ENCODE measurements at places on chromosomes 1 and 21.

DNA sequence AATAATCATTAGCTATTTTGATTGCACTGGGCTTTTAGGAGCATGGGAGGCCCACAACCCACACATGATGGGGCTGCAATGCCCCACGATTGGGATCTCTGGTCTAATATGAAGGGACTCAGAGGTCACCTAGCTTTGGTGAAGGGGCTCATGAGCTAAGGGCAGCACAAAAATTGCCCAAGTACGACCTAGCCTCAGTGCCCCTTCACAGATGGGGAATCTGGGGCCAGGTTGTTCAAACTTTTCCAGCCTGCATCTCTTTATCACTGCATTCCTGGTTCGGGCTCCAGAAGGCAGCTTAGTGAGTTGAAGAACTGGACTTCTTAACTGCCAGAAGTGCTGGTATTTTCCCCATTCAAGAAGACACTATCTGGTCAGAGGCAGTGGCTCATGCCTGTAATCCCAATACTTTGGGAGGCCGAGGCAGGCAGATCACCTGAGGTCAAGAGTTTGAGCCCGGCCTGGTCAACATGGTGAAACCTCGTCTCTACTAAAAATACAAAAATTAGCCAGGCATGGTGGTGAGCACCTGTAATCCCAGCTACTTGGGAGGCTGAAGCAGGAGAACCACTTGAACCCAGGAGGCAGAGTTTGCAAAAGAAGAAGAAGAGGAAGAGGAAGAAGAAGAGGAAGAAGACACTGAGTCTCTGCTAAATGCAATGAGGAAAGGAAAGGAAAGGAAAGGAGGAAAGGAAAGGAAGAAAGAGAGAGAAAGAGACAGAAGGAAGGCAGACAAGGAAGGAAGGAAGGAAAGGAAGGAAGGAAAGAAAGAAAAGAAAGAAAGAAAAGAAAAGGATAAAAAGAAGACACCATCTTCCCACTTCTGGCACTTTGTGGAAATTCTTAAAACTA lies 258.5 kb upstream of the IRF2BP2 start:
- no peak for DNase-seq

DNA sequence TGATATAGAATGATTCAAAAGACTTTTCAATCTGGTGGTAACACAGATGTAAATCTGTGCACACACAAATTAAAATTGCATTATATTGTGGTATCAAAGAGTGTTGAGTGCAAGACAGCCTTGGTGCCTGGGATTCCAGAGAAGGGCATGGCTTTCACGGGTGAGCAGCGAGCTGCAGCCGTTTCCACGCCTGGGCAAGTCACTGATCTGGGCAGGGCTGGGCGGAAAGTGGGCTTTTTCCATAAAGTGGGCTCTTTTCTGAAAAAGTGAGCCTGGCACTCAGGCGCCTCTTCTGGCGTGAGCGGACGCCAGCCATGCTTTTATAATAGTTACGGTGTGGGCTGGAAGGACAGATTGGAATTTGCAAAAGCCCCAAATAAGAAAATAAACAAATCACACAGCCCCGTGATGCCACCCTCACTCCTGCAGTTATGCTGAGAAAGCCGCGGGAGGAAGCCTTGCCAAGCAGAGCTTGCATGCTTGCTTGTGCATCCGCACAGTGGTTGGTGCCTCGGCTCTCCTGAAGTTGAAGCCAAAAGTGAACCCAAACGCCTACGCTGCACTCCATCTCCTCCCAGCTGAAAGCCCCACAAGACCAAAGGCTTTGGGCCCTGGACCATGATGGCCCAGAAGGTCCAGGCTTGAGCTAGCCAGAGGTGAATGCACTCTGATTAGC lies 7.1 kb upstream of the C1orf115 start:
- no peak for DNase-seq

DNA sequence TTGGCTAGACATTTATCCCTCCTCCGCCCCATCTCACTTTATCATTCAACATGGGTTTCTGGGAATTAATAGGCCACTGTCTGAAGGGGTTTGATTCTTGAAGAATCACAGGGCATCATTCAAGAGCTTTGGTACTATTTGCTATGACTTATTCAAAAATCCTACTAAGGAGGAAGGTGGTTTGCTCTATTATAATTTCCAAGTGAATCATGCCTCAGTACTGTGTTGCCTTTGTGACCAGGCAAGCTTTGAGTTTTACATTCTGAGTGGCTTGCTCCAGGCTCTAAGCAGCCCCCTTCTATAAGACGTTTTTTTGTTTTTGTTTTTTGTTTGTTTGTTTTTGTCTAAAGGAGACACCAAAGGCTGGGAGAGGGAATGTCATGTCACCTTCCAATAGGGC lies 2.6 kb downstream of the C1orf21 start:
- no peak for DNase-seq

- no peak for DNase-seq
These were observed 13.9 kb upstream of the COL6A2 start for GRCh38 chr21:46083791-46084561.

- DNase-seq, result no peak
These were observed 95.4 kb downstream of the RNF220 start for GRCh38 chr1:44500181-44501046.

- DNase-seq, result no peak
These were observed 176.9 kb upstream of the LMO4 start for GRCh38 chr1:87151500-87152421.

- DNase-seq, result no peak
These were observed at the start of gene CD164L2 for GRCh38 chr1:27383039-27383605. Gene CD164L2, minus strand, starts transcription at chr1:27383333. Its CDS starts 94 bp downstream, at chr1:27383239.

- no peak for DNase-seq
These were observed 79.7 kb downstream of the KIF26B start for GRCh38 chr1:245234217-245235081.

DNA sequence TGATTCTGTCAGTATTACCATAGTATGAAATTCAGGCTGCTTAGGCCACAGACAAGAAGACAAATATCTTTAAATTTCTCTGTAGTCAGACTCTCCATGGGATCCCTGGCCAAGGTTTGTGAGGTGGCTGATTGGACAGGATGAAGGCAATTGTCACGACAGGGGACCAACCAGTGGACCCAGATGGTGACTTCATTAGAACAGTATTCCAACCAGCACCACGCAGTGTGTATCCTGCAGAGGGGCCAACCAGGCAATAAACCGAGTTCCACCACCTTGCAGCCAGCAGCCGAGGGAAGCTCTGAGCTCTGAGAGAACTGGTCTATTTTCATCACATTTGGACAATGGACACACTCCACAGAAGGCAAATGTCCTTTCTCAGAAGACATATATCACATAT lies 16.1 kb downstream of the DSCAM start:
- no peak for DNase-seq

GRCh38 chr1:183027031-183027430 lies 3.8 kb downstream of the LAMC1 start:
- no peak for DNase-seq

DNA sequence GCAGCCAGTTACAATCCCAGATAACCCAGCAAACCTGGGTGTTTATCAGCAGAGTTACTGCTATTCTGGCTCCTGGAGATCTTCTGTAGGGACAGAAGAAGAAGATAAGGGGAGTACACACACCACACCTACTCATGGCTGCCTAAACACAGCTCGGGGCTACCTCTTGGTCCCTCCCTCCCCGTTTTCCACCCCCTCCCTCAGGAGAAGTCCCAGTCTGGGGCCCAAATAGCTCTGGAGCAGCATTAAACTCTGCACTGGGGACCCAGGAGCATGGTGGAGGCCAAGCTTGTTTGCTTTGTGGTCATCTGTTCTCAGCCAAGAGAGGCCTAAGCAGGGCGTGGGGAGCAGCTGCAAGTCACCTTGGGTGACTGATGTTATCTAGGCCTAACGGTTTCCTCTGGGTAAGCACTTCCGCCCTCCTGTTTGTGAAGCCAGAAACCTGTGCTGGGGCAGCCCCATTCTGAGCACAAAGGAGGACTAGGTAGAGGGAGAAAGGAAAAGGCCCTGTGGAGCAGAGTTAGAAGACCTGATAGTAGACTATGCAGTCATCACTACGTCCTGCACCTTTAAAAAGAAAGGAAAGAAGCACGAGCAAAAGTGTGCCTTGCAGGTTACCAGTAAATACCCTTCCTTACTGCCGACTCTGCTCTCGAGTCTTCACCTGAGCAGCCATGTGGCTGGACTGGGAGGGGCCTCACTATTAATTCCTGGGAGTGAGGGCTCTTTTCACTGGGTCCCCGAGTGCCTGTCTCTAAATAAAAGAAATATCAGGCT lies 2.0 kb upstream of the RCSD1 start:
- DNase-seq, result peak; percentile 52

DNA sequence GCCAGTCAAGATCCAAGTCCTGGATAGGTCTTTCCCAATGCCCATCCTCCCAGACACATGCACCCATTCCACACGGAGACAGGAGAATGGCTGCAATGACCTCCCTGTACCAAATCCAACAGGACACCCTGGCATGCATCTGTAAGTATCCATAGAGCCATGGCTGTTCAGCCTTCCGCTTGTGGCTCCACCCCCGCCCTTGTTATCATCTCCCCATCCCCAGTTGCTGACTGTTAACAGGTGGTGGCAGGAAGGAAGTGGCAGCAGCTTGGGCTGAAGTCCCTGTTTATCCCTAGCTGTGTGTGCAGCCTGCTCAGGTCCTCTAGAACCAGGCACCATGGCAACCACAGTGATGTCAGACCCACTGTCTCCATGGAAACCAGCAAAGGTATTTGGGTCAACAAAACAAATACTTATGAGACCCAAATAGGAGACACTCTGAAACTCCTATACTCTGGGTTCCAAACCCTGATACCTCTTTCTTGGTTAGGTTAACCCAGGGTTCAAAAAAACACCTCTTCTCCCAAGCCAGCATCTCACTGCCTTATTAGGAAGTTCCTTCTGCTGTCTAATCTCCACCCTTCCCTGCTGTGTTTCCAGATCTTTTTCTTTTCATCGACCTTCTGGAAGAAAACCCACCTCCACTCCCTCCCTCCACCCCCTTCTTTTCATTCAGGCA lies 721 bp downstream of the PBXIP1 start:
- peak; percentile 72 for DNase-seq

GRCh38 chr1:246066573-246066972 lies 440.5 kb downstream of the SMYD3 start:
- no peak for DNase-seq

DNA sequence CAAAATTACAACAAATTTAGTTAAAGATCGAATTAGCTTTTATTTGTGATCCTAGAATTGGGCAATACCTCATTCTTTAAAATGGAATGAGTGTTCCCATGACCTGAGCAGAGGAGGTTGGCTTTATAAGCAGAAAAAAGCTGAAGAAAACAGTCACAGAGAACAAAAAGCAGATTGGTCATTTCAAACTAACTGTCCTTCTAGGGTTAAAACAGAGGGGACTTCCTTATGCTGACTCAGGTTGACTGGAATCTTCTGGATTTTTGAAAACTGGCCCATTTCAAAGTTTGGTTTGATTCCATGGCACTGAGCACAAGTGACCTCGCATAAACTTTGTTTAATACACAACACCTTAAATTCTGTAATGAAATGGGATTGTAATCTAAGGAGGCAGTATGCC lies 17.6 kb downstream of the NFASC start:
- DNase-seq, result no peak

DNA sequence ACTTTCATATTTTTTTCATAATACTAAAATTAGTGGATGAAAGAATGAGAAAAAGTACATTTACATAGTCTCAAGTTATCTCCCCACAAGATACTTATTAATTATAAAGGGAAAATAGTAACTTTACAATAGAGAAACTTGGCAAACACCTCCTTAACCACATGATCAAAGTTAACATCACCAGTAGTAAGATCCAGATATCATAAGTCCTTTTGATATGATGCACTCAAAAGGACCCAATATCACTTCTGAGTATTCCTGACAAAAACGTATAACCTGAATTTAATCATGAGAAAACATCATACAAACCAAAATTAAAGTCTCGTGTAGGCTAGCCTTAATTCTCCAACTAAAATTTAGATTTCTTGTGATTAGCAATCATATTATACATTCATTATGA lies 67.4 kb downstream of the LYST start:
- DNase-seq, result no peak

DNA sequence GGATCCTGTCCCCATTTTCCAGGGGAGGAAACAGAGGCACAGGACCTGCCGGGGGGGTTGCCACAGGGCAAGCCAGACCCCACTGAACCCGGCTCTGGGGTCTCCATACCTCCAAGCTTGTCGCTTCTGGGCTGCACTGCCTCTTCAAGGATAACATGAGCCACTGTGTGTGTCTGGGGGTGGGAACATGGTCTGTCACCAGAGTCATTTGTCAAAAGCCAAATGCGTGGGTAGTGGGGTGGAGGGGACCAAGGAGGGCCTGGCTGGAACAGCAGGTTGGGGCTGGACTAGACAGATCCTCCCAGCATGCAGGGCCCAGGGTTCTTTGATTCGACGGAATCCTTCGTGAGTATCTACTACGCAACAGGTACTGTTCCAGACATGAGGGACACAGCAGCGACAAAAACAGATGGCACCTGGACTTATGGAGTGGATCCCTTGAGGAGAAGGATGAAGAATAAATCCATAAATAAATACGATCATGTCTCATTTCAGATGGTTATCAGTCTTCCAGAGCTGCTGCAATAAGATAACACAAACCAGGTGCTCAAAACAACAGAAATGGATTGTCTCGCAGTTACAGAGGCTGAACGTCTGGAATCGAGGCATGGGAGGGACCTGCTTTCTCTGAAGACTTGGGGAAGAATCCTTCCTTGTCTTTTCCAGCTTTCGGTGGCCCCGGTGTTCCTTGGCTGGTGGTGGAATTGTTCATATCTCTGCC lies 28.7 kb downstream of the C1QB start:
- DNase-seq, result no peak

GRCh38 chr1:184693011-184693410 lies 61.6 kb downstream of the EDEM3 start:
- DNase-seq, result no peak

DNA sequence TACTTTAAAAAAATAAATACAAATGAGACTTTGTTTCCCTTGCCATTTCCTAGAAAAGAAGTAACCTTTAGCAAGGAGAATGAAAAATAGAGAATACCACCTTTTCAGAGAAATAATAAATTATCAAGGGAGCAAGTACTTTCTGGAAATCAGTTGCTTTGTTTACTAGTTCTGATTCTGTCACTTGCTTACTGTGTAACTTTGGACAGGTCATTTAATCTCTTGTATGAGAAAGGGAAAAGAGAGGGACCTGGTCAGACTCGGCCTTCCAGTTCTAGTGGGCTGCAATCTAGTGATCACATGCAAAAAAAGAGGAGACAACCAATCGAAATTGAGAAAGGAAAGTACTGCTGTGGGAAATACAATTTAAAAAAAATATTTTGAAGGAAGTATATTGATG lies 34.2 kb downstream of the KCTD3 start:
- no peak for DNase-seq

GRCh38 chr1:221035662-221036153 lies 156.5 kb downstream of the HLX start:
- no peak for DNase-seq

DNA sequence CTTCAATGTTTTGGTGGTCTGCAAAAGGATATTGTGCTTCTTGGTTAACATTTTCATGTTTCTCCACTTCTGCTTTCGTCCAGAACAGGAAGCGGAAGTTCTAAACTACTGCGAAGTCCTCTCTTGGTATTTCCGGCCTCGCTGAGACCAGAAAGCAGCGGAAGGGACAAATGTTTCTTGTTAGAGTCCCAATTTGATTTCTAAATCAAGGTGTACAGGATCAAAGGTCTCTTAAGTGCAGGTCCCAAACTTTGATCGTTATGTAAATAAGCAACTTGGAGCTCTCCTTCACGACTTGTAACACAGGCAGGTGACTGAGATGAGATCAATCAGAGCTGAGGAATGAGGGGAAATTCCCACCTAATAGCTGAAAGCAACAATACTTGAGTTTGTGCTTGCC lies 40.1 kb upstream of the HMCN1 start:
- no peak for DNase-seq

Measured in stimulated activated CD8-positive, alpha-beta memory T cell treated with anti-CD3 and anti-CD28 coated beads, Interleukin-4, amount 100 ng/mL, for 1 hour (primary cell).